Left forelimb (tissue), 1 donor: ENCODE measurements at places on chromosomes 2 and 18.

GRCh38 chr18:58674863-58675472 lies 3.7 kb downstream of the MALT1 start:
- DNase-seq: no peak

DNA sequence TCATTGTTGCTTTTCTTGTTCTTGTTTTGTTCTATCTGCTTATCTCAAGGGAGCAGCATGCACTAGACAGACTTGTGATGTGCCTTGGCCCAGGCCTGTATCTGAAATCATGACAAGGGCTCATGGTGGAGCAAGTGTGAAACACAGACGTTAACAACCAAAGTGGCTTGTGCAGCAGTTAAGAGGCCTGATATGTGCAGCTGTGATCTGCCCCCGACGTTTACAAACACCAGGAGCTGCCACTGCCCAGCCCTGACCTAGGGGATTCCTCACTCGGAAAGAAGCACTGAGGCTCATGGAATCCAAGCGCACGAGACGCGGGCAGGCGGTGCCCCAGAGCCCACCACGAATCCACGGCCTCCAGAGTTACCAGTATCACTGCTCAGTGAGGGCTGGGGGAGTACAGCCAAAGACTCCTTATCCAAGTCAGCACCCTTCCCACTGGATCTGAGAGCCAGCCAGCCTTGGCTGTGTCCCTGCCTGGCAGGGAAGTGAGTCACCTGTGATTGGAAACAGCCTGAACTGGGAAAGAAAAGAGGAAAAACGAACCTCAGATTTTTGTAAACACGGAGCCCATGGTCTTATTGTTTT lies 62.3 kb upstream of the SNTG2 start:
- no peak for DNase-seq

DNA sequence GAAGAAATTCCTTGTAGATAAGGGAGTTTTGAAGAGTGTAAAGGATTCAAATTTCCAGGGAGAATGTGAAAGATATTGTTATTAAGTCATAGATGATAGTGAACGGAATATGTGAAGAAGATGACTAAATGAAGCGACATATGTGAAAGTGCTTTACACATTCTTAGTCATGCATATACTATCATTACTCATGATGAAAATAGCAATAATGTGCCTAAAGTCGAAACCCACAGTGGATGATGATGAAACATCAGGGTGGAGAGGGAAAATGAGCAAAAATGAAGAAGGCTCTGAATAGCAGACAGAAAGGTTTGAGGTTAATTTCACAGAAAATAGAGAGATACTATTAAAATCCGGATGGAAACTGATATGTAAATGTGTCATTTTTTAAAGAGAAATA lies 1237.1 kb downstream of the LRP1B start:
- DNase-seq: no peak

- no peak for DNase-seq
Measured at GRCh38 chr2:232141591-232141990, 180.1 kb downstream of the DIS3L2 start.

DNA sequence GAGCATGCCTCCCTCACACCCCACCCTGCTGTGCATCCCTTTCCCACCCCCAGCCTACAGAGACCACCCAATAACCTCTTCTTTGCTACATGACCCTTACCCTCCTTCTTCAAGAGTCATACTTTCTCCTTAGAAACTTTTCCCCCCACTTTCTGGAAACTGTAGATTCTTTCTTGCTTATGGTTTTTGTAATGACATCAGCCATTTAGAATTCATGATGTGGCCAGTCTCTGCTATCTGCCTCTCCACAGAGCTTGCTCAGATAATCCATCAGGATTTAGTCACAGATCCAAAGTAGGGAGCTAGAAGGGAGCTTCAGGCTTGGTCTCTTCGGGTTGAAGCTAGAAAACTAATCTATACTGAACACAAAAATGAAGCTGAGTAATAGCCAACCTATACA lies 36.5 kb downstream of the GALM start:
- no peak for DNase-seq

DNA sequence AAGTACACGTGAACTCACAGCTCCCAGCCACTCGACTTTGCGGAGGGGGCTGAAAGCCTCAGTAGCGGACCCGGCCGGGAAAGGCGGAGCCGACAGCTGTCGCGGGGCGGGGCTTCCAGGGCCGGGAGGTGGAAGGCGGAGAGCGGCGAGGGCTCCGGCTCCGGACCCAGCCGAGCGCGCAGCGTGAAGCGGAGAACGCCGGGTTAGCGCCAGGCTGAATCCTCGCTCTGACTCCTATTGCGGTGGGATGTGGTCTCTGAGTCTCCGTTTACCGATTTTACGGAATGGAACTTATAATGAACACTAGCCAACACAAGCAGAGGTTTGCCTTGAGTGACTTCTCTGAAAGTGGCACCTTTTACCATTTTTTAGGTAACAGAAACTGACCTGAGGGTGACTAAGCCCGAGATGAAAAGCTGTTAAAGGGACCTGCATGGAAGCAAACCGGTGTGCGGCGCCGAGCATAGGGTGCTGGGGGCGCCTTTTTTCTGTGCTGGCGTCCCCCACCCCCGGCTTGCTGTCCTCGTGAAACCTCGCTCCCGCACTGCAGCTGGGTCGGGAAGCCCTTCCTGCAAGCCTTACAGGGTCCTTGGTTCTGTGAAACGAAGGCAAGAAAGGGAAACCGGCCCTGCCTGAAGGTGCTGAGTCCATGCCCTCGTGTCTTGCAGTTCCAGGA lies 72.9 kb downstream of the EN1 start:
- DNase-seq: peak; percentile 81
